NCI-H2107 (cell line): ENCODE measurements at places on chromosomes 6 and 20.

DNA sequence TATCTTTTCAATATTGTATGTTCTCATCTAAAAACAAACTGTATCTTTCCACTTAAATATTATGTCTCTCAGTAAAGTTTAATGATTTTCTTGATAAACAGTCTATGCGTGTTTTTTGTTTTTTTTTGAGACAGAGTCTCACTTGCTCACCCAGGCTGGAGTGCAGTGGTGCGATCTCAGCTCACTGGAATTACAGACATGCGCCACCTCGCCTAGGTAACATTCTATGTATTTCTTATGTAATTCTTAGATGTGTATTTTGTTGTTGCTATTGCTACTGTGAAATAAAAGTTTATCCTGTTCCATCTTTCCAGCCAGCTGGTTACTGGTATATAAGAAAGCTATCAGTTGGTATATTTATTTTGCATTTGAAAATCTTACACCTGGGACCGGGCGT is 29.4 kb downstream of the ABHD12 start:
- no peak for DNase-seq

DNA sequence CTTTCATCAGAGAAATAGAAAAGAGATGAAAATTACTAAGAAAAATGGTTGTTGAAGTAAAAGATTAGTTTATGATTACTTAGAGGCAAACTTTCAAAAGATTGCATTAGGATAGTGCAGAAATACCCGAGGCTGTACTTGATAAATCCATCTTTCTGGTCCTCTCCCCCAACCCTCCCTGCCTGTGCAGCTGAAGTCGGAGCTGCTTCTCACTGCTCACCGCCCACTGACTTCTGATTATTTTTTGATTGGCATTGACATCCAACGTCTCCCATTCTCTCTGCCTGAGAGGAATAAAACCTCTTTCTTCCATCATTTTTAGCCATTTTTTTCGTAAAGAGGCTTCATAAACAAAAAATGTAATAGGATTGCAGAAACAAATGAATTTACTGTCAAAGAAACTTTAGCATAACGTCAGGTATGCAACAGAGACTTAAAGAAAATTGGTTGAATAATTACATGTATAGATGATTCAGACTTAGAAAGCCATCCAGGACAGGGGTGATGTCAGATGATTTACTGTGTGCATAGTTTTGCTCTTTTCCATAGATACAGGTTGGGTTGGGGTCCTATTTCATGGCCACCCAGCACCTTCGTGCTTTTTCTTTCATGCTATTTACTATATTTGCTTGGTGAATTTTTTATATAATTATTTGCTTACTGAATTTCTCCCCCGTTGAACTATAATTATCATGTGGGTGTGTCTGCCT is 53.6 kb upstream of the EDN3 start:
- no peak for DNase-seq

- no peak for DNase-seq
These were observed 29.0 kb upstream of the COL10A1 start for GRCh38 chr6:116154887-116155286.

GRCh38 chr6:25035174-25035511 is 99.4 kb upstream of the RIPOR2 start:
- DNase-seq: no peak

- DNase-seq: no peak
These were observed 229.1 kb upstream of the JARID2 start for GRCh38 chr6:15016813-15017212.

DNA sequence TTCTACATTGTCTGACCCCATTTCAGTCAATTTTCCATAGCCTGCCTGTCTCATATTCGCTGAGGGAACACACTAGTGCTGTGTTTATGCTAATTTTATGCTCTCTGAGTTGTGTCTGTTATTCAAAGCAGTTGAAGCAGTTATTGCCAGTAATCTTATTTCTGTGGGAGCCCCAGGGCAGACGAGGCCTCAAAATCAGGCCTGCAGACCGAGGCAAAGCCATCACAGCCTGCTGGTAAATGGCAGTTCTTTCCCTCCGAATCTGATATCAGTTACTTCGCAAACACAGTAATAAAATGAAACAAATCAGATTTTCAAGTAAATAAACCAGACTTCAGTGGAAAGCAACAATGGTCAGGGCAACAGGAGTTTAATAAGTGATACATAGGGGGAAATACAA is 508.4 kb downstream of the PKHD1 start:
- no peak for DNase-seq

DNA sequence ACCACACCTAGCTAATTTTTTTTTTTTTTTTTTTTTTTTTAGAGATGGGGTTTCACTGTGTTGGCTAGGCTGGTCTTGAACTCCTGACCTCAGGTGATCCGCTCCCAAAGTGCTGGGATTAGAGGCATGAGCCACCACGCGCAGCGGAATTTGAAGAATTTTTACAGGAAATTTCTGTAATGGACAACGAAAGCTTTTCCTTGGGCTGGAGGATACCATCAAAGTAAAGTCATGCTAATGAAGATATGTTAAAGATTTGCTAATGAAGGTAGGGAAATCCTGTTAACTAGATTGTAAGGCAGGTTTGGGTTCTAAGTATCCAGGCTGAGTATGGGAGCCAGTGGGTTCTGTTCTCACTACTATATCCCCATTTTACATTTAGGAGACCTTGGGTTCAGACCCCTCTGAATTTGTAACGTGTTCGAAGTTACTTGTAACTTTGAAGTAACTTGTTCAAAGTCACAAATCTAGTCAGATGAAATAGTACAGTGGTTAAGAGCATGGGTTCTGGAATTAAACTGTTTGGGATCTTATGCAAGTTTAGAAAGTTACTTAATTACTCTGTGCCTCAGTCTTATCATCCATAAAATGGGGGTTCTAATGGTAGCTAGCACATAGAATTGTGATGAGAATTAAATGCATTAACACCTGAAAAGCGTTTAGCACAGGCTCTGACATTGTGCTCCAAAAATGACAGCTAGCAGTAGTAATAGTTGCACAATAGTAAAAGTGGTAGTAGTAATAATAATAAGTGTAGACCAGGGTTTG is 123.4 kb upstream of the GPR6 start:
- DNase-seq: no peak
